ENCODE measurements at places on chromosomes 7 and 10.

DNA sequence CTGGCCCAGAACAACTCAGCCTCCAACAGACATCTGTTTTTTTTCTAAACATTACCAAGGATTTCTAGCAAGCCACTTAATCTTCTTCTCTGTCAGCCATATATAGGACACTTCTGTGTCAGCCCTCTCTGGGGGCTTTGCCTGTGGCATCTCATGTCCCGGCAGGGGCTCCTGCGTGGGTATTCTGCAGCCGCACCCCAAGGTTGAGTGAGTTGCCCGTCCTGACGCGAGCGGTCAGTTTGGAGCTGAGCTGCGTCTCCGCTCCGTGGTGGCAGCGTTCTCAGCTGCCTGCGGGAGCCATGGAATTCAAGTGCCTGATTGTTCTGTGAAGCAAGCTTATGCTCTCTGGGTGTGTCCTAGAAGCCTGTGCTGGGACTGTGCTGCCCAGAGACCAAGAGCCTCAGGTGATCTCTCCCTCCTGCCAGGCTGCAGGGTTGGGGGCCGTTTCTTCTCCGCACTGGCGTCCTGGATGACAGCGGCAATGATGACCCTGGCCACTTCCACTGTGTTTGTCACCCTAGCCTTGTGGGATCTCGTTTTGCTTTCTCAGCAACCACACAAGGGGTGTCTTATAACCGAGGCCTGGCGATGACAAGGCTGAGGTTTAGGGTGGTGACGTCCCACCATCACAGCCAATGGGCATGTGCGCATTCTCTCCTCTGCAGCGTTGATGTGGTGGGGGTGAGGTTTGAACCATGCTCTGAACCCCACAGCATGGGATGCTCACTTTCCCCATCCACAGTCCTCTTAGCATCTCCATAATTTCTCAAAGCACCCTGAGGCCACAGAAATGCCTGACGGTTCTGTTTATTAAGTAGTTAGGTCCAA lies 612.6 kb upstream of the FOXK1 start:
- no peaks in the 10 kb centered on the region for H3K27me3 ChIP-seq
- H3K36me3 ChIP-seq, result no peaks in the 10 kb centered on the region
- no peak overlapping the region for H3K4me3 ChIP-seq
- peaks cover 9% of the 10 kb centered on the region for H3K4me1 ChIP-seq
- no peak for DNase-seq
- no peak overlapping the region for H3K27ac ChIP-seq

DNA sequence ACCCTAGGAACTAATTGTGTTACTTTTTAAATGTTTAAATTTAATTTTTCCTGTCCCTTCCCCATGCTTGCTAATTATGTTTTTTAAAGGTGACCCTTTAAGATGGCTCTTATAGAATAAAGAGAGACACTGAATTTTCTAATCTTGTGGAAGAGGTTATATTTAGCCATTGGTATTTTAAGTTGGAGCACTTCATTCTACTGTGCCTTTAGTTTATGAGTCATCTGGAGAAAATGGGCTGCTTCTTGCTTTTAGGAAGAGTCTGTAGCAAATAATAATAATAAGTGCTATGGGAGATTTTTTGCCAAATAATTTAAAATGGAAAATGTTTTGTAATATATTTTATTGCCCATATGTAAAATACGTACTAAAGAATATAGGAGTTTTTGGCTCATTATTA lies 139.7 kb downstream of the ADK start:
- H3K4me1 ChIP-seq, result peaks cover 7% of the 10 kb centered on the region
- H3K36me3 ChIP-seq, result peaks cover 2% of the 10 kb centered on the region
- H3K27ac ChIP-seq, result no peak overlapping the region
- no peaks in the 10 kb centered on the region for H3K27me3 ChIP-seq
- H3K4me3 ChIP-seq, result no peak overlapping the region
- no peak for DNase-seq

DNA sequence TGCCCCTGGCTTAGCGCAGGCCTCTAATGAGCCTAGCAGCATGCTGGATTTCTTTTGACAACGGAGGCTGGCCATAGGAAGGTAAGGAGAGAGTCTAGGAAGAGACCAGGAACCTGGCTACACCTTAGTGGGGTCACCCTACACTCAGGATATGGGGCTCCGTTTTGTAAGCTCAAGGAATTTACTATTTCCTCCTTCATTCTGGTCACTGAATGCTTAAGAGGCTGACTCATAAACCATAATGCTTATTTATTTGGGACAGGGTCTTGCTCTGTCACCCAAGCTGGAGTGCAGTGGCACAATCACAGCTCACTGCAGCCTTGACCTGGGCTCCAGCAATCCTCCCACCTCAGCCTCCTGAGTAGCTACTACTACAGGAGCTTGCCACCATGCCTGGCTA lies 38.4 kb downstream of the CARD11 start:
- no peak overlapping the region for H3K27ac ChIP-seq
- peaks cover 60% of the 10 kb centered on the region for H3K36me3 ChIP-seq
- no peak overlapping the region for H3K4me3 ChIP-seq
- peaks cover 41% of the 10 kb centered on the region for H3K4me1 ChIP-seq
- DNase-seq, result no peak

- H3K4me1 ChIP-seq, result peaks cover 18% of the 10 kb centered on the region
- H3K27ac ChIP-seq, result no peak overlapping the region
- no peak overlapping the region for H3K4me3 ChIP-seq
These were observed 2.0 kb downstream of the MICALL2 start for GRCh38 chr7:1457059-1457948.

- DNase-seq, result peak; percentile 84
- H3K4me1 ChIP-seq, result peaks cover 8% of the 10 kb centered on the region
- no peaks in the 10 kb centered on the region for H3K27me3 ChIP-seq
- H3K36me3 ChIP-seq, result no peaks in the 10 kb centered on the region
- H3K4me3 ChIP-seq, result peak overlapping the region; percentile 61
These were observed 90.2 kb downstream of the DLG5 start for GRCh38 chr10:77836299-77836820.

- H3K4me1 ChIP-seq, result no peaks in the 10 kb centered on the region
- H3K4me3 ChIP-seq, result no peak overlapping the region
- H3K27ac ChIP-seq, result no peak overlapping the region
- H3K27me3 ChIP-seq, result peaks cover 2% of the 10 kb centered on the region
- no peak for DNase-seq
These were observed 63.7 kb downstream of the TACC2 start for GRCh38 chr10:122052701-122053100.

DNA sequence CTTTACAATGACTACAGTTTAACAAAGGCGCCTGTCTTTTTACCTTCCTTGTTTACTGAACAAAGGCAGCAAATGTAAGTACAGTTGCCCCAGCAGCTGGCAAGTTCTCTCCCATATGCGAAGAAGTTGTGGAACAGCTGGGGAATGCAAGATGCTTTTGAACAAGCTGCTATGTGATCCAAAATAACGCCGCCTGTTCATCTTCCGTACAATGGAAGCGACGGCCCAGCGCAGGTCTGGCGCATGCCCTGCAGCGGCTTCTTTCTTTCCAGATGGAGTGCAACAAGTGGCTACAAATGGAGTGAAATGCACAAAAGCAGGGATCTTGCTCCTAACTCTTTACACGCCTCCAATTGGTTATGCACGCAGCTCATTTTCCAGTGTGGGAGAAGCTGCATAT lies 97.0 kb upstream of the SVIL start:
- H3K36me3 ChIP-seq, result peaks cover 7% of the 10 kb centered on the region
- no peaks in the 10 kb centered on the region for H3K27me3 ChIP-seq
- DNase-seq, result no peak
- H3K4me3 ChIP-seq, result no peak overlapping the region

- peak overlapping the region; percentile 55 for H3K27ac ChIP-seq
- H3K27me3 ChIP-seq, result peaks cover 6% of the 10 kb centered on the region
- peaks cover 14% of the 10 kb centered on the region for H3K4me1 ChIP-seq
- H3K4me3 ChIP-seq, result no peak overlapping the region
- no peaks in the 10 kb centered on the region for H3K36me3 ChIP-seq
These were observed 393.8 kb upstream of the PRKCQ start for GRCh38 chr10:6973899-6974298.

GRCh38 chr7:29611941-29612544 lies 48.4 kb downstream of the PRR15 start:
- DNase-seq, result no peak
- H3K4me3 ChIP-seq, result no peak overlapping the region
- no peaks in the 10 kb centered on the region for H3K4me1 ChIP-seq

- no peak for DNase-seq
- H3K36me3 ChIP-seq, result no peaks in the 10 kb centered on the region
These were observed 481.4 kb downstream of the NEBL start for GRCh38 chr10:20415684-20416083.

DNA sequence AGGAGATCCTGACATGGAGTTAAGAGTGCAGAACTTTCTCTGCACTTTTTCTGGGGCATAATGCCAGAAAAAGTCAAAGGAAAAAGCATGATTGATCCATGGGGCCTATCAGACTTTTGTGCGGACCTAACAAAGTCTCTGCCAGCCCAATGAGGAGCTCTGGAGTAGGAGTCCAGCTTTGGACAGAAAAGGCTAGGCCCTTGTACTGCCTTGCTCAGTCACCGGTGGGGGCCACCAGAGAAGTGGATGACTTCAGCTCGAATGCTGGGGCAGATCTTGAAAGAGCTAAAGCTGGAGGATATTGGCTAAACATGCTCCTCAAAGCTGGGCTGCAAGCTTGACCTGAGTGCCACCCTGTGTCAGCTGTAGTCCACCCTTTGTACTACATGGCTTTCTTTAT lies 2.8 kb upstream of the ZC3HAV1 start:
- H3K36me3 ChIP-seq, result peaks cover 22% of the 10 kb centered on the region
- peak overlapping the region; percentile 96 for H3K27ac ChIP-seq
- no peaks in the 10 kb centered on the region for H3K27me3 ChIP-seq
- peaks cover 45% of the 10 kb centered on the region for H3K4me1 ChIP-seq
- no peak overlapping the region for H3K4me3 ChIP-seq
- peak; percentile 32 for DNase-seq

DNA sequence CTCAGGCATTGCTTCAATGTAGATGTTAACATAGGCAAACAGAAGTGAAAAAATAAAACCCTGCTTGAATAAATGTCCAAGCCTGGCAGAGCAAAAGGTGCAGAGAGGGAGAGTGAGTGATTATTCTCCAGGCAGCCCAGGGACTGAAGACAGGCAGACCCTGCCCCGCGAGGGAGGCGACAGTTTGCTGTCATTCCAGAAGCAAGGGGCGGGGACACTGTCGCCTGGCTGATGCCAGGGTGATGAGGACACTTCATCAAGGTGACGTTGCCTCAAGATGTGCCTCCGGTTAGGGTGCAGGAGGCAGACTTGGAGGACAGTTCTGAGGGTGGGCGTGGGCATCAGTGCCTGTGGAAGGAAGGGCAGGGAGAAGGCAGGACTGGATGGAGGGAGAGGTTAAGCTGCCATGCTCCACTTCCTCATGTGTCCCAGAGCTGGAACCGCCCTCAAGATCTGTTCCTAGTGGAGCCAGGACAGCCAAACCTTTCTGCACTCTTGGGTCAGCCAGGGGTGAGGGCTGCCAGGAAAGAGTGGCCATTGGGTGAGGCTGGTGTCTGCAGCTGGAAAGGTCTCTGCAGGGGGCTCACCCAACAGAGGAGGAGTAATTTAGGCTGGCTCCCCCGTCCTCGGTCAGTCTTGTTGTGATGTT lies 560.5 kb upstream of the MKI67 start:
- no peaks in the 10 kb centered on the region for H3K36me3 ChIP-seq
- H3K4me3 ChIP-seq, result no peak overlapping the region
- no peaks in the 10 kb centered on the region for H3K27me3 ChIP-seq
- no peak for DNase-seq
- H3K27ac ChIP-seq, result no peak overlapping the region

DNA sequence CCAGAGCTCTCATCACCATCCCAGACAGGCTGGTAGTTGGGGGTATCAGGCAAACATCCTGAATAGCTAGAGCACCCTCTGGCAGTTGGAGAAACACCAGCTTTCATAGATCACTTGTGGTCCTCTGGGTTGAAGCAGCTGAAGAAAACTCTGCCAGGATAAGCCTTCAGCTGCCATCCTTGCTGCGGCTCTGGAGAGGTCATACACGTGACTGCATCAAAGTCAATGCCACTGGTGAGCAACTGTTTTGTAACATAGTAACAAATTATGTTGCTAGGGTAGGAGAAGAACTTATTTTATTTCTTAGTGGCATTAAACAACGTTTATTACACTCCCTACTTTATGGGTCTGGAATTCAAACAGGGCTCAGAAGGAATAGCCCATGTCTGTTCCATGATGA lies 19.2 kb upstream of the PANK1 start:
- DNase-seq, result no peak
- H3K4me1 ChIP-seq, result no peaks in the 10 kb centered on the region
- no peaks in the 10 kb centered on the region for H3K36me3 ChIP-seq
- H3K4me3 ChIP-seq, result no peak overlapping the region
- no peaks in the 10 kb centered on the region for H3K27me3 ChIP-seq

DNA sequence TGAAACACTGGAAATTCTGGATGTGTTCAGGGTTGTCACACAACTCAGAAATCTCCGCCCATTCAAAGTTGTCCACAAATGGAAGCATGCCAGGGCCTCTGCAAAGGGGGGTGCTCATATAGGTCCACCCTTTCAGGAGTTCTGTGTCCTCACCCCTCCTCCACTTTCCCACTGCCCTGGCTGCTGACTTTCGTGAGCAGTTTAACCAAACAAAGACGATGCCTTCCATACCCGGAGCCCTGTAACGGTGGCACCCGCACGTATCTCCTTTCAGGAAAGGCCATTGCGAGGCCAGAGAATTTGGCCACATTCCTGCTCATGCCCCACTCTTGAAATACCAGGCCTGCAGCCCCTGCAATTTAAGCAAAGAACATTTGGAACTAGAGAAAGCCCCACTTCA lies 1.4 kb downstream of the CPXM2 start:
- DNase-seq, result no peak
- no peak overlapping the region for H3K4me3 ChIP-seq
- no peaks in the 10 kb centered on the region for H3K36me3 ChIP-seq

DNA sequence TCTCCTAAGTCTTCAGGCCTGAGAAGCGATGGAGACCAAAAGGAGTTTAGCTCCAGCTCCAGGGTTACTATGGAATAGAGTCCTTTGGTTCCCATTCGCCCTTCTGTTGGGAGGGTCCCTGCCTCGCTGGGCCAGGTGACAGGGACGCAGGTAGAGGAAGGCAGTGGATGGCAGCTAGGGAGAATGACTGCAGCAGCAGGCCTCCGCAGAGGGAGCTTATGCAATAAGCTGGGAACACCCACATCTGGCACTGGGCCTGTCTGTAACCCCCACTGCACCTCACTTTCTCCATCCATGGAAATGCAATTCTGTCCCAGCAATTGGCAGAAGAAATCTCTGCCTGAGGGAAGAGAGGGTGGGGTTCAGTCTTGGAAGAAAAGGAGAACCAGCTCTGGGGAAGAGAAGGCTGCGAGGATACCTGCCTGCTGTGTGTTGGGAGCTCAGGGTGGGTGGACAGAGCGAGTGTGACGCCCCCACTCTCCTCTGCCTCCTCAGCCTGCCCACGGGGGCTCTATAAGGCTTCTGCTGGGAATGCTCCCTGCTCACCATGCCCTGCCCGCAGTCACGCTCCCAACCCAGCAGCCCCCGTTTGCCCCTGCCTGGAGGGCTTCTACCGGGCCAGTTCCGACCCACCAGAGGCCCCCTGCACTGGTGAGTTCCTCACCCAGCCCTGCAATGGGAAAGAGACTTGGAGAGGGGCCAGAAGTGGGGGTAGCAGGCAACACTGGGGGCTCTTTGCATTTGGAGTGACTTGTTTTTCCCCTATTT lies 10.3 kb downstream of the EPHB6 start:
- H3K36me3 ChIP-seq, result no peaks in the 10 kb centered on the region
- H3K27me3 ChIP-seq, result no peaks in the 10 kb centered on the region
- no peak for DNase-seq
- no peak overlapping the region for H3K27ac ChIP-seq

- H3K27me3 ChIP-seq, result no peaks in the 10 kb centered on the region
- no peak overlapping the region for H3K27ac ChIP-seq
- H3K4me3 ChIP-seq, result no peak overlapping the region
- no peak for DNase-seq
- no peaks in the 10 kb centered on the region for H3K4me1 ChIP-seq
These were observed 50.0 kb upstream of the CAMK1D start for GRCh38 chr10:12299222-12299965.

- no peak overlapping the region for H3K4me3 ChIP-seq
- H3K27me3 ChIP-seq, result peaks cover 18% of the 10 kb centered on the region
- no peak for DNase-seq
- H3K36me3 ChIP-seq, result no peaks in the 10 kb centered on the region
- H3K4me1 ChIP-seq, result no peaks in the 10 kb centered on the region
These were observed 50.1 kb upstream of the GHITM start for GRCh38 chr10:84089162-84089561.
